ENCODE measurements at places on chromosomes 1 and 21.

- DNase-seq, result no peak
Measured at GRCh38 chr21:41425588-41425953, 468 bp upstream of the MX1 start.

GRCh38 chr1:228314658-228315483 lies 91.8 kb downstream of the TRIM11 start:
- DNase-seq, result no peak

GRCh38 chr1:73056826-73057225 lies 774.5 kb upstream of the NEGR1 start:
- DNase-seq, result no peak

- no peak for DNase-seq
Measured at GRCh38 chr1:58898739-58899586, 115.1 kb upstream of the JUN start.

DNA sequence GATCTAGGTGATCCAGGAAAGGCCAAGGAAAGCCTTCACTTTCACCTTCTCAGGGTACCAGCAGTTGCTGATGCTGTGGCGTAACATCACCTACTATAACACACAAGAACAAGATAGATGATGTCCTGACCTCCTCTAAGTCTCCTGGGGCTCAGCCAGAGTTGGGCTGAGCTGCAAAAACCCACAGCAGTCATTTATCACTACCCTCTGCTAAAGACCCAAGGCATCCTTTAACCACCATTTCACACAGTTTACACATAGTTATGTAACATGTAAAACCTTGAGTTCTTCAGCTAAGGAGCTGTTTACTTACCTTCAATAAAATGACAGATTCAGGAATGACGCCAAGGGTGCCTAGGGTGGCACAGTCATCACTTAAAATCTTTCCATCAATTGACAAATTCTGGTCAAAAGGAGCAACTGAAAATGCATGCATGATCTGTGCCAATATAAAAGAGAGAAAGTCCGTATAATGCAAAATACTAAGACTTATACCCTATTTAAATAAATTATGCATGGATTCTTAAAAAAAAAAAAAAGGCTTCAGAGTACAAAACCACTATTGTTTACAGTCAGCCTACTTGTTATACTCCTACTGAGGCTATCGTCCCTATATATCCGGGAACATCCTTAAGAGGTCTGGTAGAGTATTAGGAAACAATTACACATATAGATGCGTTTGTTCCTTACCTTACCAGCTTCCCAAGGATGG lies 20.7 kb upstream of the RAP1GAP start:
- DNase-seq, result no peak

DNA sequence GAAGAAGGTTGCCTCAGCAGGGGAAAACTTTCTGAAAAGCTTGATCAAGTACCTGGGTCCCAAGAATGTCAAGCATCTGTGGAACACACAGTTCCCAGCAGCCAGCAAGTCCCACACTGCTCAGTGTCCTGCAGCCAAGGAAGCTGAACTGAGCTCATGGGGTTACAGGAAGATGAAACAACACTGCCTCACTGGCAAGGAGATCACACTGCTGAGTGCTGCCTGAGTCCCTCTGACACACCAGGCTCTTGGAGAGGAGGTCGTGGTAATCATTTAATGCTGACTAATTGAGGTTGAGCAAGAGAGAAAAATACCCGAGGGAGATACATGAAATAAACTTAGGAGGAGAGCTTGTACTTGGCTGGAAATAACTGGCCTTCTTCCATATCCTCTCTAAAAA lies 75.2 kb downstream of the MPZL1 start:
- DNase-seq, result no peak

GRCh38 chr21:16419188-16419921 lies 689.6 kb downstream of the USP25 start:
- DNase-seq, result no peak

DNA sequence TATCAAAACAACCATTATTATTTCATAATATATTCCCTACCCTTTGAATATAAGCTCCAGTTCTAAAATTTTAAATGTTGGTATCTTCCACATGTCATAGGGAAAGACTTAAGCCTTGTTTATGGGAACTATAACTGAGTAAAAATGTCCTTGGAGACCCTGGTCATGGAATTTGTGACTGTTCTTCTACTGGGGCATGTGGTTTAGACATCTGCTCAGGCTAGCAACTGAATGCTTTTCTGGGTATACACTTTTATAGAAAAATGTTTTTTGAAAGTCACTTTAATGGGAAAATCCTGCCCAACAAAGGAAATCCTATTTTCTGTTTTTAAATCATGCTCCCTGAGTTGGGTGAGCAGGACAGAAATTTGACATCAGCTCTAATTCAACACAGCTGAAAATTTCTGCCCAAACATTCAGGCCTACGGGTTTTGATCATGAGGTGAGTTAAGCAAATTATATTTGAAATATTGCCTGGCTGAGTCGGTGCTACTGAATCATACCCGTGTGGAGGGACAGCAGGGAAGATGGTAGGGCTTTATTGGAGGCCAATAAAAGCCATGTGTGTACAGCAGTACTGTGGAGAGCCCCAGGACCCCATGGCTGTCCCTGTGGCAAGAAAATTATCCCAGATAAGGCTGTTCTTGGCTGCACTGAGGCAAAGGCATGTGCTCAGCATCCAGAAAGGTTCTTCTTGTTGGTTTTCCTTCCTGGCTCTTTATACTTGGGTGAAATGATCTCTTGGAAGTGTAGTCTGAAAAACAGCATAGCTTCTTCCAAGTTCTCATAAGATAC lies 391.8 kb downstream of the DISC1 start:
- no peak for DNase-seq

DNA sequence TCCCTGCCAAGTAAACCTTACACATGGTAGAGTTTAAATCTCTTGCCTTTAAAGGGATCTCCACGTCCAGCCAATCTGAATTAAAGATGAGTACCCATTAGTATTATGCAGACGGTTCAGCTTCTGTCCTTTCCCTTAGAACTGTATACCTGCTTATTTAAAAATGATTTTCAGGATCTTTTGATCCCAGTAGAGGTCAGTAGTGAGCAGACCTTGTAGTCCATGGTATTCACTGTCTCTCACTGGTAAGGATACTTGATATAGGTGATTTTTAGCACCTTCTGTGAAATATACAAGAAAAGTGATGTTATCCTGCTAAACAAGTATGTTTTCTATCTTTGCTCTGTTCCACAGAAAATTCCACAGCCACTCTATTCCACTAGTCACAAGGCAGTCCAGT lies 1211.6 kb upstream of the ADGRL4 start:
- DNase-seq, result no peak

DNA sequence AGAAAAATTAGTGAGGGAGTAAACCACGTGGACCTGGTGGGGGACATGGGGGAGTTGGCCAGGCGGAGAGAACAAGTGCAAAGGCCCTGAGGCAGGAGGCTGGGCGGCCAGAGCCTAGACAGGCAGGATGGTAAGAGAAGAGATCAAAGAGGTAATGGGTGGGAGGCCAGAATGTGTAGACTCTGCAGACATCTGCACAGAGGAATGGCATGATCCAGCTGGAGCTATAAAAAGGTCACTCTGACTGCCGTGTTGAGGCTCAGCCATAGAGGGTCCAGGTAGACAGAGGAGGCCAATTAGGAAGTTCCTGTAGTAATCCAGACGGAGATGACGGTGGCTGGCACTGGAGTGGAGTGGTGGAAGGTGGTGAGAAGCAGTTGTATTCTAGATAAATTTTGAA lies 3.6 kb downstream of the H6PD start:
- DNase-seq, result no peak

- no peak for DNase-seq
Measured at GRCh38 chr1:110098222-110099026, 13.8 kb upstream of the UBL4B start.

- DNase-seq, result no peak
Measured at GRCh38 chr1:18855573-18855972, 3.9 kb downstream of the TAS1R2 start.

DNA sequence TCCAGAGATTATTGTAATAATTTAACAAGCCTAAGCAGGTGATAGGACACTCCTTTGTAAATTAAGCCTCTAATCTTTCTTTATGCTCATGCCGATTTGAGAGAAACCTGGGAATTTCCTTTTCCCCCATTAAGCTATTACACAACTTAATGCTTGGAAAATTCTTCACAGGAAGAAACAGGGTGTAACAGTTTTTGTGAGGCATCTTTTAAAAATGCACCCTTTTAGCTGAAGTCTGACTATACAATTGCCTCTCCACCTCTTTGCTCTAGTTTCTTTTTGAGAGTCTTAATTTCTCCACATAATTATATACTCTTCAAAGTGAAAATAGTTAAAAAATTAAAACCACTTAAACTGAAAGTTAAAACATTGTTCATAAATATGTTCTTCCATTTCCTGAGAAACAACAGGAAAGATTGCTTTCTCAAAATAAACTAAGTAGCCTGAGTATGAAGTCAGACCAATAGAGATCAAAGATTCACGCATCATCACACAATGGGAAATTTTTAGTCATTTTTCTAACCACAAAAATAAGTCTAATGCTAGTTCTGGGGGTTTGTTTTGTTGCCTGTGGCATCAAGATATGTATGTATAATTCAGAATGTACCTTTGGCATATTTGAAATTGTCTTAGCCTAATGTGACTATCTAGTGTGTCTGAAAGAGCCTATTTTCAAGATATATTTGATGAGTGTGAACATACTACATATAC lies 34.7 kb downstream of the LRRC8D start:
- no peak for DNase-seq

DNA sequence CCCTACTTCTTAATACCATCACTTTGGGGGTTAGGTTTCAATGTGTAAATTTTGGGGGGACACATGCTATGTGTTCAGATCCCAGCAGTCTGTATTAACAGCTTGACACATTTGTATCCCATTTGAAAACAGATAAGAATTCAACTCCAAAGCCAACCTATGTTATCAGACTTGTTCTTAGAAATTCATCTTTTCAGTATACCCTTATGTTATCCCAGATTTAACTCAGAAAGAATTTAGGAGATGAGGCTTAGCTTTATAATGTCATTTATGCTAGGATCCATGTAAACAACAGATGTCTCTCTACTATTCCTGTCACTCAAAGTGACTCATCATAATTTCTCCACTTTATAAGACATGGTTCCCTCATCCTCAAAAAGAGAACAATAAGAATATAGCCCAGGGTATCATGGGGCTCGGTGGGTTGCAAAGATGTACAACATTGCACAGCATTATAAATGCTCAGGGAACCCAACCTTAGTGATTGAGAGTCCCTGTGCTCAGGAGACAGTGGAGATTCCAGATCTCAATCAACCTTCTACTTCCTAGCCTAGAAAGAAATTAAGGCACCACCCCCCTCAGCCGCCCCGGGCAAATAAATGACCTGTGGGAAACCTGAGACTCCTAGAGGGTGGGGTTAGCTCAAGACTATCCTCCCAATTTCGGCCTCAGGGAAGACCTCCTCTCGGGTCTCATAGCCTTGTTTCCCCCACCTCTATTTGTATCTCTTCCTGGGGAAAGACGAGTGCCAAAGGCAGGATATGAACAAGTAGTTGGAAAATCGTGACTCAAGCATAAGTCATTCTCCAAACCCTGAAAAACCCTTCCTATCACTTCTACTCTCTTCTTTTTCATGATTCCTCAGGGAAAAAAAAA lies 265.1 kb upstream of the CAMK1G start:
- DNase-seq, result no peak

DNA sequence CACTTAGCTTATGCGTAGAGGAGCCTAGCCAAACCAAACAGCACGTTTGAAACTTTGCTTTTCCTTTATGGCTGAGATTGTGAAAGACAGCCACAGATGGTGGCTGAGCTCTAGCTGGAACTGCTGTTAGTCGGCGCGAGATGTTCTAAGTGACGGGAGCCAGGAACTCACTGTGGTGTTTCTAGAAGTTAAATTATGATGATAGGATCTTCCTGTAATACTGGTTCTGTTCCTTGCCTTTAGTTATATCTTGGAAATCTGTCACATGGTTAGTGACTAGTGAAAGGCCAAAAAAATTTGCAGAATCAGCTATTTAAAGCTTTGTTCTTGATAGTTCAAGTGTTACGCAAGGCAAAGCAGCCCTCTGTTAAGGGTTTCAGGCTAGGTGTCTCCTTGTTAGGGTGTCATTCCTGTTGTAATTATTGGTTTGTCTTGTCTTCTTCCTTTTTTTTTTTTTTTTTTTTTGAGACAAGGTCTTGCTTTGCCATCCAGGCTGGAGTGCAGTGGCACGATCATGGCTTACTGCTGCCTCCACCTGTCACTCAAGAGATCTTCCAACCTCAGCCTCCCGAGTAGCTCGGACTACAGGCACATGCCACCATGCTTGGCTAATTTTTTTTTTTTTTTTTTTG lies 22.6 kb downstream of the AK4 start:
- no peak for DNase-seq

DNA sequence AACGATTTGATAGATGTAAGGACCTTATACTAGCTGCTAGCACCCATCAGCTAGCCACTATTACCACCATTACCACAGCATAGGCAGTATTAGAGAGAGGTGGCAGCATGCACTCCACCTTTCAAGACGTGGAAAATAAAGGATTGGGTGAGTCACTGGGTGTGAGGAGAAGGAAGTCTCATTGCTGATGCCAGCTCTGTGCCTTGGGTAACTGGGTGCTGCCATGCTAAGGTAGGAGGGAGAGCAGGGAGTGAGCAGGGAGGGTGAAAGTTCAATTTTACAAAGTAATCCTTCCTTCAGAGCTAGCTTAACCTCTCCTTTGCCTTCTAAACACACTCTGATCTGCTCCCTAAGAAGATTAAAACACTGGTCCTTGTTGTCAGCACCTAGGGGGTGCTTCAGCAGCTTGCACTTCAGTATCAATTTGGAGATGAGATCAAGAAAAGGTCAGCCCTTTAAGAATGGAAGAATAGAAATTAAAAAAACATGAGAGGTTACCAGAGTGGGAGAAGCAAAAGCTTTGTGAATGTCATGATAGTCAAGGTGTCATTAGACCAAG lies 1.8 kb upstream of the LIN9 start:
- no peak for DNase-seq

- no peak for DNase-seq
Measured at GRCh38 chr1:150804671-150805070, 3.4 kb downstream of the CTSK start.

DNA sequence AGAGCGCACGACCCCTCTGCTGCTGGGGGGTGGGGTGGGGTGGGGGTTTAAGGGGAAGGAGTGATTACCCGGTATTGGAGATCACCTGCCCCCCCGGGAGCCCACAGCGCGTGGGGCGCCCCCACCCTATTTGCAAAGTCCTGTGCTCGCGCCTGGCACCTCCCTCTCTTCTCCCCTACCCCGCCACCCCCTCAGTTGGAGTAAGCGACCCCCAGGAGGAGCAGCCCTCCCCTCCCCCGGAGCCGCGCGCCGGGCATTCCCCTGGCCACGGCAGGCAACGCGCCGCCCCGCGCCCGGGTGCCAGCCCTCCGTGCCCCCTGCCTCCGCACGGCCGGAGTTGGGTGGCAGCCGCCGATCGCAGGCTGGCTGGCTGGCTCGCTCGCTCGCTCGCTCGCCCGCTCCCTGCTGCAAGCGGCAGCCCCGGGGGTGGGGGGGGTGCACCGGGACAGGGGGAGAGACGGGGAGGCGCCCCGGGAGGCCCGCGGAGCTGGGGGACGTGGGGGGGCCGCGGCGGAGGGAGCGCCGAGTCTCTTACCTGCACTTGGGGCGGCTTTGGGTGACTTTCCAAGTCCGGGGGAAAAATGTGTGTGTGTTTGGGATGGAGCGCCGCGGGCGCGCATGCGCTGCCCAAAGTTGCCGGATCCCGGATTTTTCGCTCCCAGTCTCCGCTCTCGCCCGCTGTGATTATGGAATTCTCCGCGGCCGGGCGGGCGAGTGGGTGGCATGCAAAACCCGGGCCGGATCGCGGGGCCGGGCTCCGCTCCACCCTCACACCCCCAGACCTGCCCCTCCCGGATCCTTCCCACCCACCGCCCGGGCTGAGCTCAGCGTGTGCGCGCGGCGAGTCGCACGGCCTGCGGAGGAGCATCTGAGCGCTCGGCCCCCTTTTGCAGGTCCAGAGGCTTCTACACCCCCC lies at the start of gene CASZ1:
Gene CASZ1, minus strand, starts transcription at position 618 of the 916 bp plus-strand sequence. CDS start 102,757 bp downstream, outside the sequence.
- no peak for DNase-seq

All from GM12891 (cell line).